Ureter (tissue), 1 donor: ENCODE measurements at places on chromosomes 4 and X. TPM values are rescaled to one million over a fixed set of nuclear protein-coding genes. Genes with fewer than 3 reads are reported as not detected.

Gene IL13RA1
- total RNA-seq, result 56.0 TPM

Gene APLN
- 0.52 TPM for total RNA-seq

Gene S100G
- not detected for total RNA-seq

DNA sequence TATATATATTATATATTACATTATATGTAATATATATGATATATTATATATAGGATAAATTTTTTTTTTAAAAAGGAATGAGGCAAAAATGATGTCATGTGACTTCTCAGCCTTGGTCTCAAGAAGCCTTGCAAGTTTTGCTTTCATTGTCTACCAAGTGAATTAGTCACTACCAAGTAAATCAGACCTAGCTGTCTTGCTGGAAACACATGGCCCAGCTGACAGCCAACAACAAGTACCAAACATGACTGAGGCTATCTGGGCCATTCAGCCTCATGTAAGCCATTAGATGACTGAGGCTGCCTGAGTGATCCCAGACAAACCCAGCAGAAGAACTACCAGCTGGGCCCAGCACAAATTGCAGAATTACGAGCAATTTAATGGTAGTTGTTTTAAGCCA, 44.9 kb downstream of the HAND2 start:
- no peak for DNase-seq

Gene CTAG1B
- not detected for total RNA-seq

- no peak for DNase-seq
These were observed 436.1 kb downstream of the ANKRD50 start for GRCh38 chr4:124276461-124276860.

GRCh38 chr4:160685729-160686128, 1478.1 kb downstream of the FSTL5 start:
- DNase-seq, result no peak

DNA sequence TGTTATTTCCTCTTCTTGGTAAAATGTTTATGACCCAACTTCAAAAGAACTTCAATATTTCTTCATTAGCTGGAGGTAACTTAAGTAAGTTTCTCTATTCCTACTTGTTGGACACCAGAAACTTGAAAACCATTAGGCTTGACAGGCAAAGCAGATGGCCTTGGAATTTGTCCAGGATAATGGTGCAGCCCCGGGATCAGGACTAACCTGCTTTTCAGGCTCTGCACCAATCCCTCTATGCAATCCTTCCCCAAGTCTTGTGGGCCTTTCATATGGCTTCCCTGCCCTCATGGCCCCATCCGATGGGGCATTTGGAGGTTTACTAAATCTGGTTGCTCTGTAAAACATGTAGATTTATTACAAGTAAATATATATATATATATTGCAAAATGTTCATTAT, 68.5 kb downstream of the SPINK2 start:
- DNase-seq, result peak; percentile 50

Gene NKX6-1
- 0.70 TPM for total RNA-seq

- no peak for DNase-seq
These were observed 110.0 kb upstream of the EDNRA start for GRCh38 chr4:147370881-147371280.
